ENCODE measurements at places on chromosomes 5 and 9.
A peak's percentile ranks its signal among the peaks of the same experiment; 100 is the strongest.

DNA sequence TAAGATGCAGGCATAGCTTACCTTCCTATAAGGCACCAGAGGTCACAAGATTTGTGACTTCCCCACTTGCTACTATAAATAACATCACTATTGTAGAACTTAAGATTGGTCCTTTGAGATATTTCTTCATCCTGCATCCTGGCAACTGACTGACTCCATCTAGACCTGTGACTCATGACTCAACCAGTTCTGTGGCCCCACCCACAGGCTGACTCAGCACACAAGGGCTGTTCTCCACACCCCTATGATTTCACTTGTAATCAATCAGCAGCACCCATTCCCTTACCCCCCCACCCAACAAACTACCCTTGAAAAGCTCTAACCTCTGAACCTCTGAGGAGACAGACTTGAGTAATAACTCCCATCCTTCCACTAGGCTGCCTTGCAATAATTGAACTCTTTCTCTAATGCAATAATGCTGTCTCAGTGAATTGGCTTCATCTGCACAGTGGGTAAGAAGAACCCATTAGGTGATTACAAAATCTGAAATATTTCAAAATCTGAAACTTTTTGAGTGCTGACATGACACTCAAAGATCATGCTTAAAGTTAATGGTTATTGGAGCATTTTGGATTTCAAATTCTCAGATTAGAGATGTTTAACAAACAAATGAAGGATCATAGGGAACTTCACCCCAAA, 296.7 kb downstream of the ARL15 start:
- no peak for DNase-seq

DNA sequence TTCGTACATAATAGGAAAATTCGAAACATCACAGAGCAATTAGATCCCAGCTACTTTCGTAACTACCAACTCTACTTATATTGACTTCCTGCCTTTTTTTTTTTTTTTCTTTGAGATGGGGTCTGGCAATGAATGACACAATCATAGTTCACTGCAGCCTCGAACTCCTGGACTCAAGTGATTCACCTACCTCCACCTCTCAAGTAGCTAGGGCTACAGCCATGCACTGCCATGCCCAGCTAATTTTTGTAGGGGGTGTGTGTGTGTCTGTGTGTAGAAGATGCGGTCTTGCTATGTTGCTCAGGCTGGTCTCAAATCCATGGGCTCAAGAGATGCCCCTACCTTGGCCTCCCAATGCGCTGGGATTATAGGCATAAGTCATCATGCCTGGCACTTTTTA, 5.8 kb upstream of the PAIP2 start:
- DNase-seq: no peak

GRCh38 chr9:14366076-14366475, 52.1 kb upstream of the NFIB start:
- DNase-seq: peak; percentile 91

- no peak for DNase-seq
These were observed 64.7 kb upstream of the SELENOP start for GRCh38 chr5:42876375-42876844.

- no peak for DNase-seq
These were observed 27.2 kb downstream of the TMOD1 start for GRCh38 chr9:97528529-97529230.

DNA sequence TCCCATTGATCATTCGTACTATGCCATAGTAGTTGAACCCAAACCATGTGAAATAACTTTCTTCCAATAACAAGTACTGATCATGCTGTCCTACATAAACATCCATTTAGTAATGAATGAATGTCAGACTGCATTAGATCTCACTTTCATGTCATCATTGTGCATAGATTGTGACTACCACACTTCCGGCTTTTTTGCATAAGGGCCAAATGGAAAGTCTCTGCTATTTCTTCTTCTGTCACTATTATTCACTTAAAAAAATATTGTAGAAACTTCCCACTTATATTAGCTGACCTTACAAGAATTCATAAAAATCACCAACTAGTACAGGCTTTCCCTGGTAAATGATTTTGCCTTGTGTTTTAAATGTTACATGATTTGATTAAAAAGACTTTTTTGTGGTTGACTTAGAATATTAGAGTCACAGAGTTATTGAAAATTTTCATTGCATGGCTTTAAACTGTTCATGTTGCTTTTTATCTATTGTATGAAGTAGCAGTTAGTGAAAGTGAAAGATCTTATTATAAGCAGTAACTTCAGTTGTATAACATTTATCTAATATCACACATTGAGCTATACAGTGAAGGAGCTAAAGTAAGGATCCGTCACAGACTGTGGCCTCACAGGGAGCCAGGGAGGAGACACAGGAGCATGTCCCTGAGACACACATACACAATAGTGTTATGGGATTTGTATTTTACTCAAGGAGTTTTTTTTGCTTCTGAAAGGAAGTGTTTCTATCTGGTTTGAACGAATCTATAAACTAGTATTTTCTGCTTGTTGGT, 33.9 kb downstream of the LMNB1 start:
- no peak for DNase-seq

- DNase-seq: no peak
These were observed 114.6 kb upstream of the LRRTM2 start for GRCh38 chr5:138989720-138990119.

GRCh38 chr9:135888766-135889394, 18.5 kb downstream of the CAMSAP1 start:
- DNase-seq: no peak

All from muscle of arm (tissue), 14 donors.